Stimulated activated naive CD4-positive, alpha-beta T cell (primary cell): ENCODE measurements at places on chromosomes 6 and 20.

GRCh38 chr6:160055378-160055777, 66.2 kb upstream of the SLC22A1 start:
- DNase-seq, result no peak

DNA sequence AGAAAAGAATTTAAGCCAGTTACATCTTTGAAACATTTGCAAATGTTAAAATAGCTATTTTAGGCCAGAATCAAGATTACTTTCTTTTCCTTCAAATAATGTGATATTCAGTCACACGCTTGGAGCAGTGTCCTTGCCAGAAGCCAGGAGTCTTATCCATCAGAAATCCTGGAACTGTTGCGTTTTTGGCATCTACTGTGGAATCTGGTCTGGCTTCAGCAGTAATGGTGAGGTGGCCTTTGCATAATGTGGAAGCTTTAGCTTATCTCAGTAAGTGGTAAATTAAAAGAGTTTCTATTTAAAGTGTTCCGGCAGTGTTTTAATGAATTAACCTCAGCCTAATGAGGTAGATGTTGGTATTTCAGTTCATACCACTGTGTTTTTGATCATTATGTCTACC, 97.6 kb downstream of the FIG4 start:
- DNase-seq, result no peak

DNA sequence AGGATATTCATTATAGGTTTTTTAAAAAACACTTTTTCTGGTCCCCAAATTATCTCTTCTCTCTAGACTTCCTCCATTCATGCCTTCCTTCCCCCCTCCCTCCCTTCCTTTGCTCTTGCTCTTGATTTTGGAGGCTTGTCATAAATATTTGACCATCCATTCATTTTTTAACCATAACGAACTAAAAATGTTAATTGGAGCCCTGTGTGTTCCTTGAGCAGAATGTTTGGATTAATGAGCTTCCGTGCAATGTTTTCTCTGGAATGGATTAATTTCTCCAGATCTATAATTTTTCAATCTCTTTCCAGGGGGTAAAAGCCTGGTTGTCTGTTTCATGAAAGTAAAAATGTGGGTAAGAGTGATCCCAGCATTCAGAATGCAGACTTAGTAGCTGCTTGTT, 155.5 kb downstream of the ESR1 start:
- no peak for DNase-seq

GRCh38 chr6:88455317-88455716, 289.2 kb upstream of the CNR1 start:
- no peak for DNase-seq

- no peak for DNase-seq
Observed at GRCh38 chr6:52546192-52546591, 30.7 kb downstream of the TRAM2 start.

DNA sequence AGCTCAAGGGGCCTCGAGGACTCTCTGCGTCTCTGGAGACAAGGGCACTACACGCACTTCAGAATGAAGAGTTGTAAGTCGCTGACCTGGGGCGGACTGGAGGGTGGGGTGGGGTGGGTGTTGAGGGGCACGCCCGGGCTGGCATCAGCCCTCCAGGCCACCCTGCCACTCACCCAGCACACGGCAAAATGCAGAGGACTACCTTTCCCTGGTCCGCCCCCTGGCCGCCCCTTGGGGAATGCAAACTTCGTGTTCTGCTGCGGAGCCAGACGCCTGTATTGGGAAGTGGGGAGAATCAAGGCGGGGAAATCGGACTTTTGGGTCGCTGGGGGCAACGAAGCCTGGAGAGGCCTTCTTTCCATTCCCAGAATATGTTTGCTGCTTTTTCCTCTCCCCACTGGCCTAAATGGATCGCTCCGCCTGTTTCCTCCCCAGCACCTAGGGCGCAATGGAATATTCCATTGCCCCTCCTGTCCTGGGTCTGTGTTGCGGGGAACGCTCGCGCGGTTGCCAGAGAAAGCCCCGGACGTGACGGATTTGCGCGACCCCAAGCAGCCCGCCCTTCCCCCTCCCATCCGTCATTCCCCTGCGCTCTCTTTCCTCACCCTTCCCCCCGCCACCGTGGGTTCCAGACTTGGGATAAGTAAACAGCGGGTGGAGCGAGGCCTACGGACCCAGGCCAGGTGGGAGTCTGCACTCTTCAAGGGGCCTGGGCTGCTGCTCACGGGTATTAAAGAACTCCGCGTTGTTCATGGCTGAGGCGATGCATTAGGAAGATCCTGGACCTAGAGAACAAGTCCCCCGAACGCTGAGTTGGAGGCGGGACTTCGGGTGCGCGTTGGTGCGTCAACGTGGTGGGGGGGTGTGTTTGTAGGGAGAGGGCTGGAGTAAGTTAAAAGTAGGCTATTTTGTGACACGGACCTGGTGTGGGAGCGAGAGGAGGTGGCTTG, at the start of gene PPT2:
Gene PPT2, plus strand, starts transcription at position 578 of the 950 bp plus-strand sequence. CDS start 454 bp downstream, outside the sequence.
- peak; percentile 81 for DNase-seq
